NCI-H748 treated with DMSO at 0.1 percent for 48 hours (cell line): ENCODE measurements at places on chromosomes 16 and 17.
A peak's percentile ranks its signal among the peaks of the same experiment; 100 is the strongest.

DNA sequence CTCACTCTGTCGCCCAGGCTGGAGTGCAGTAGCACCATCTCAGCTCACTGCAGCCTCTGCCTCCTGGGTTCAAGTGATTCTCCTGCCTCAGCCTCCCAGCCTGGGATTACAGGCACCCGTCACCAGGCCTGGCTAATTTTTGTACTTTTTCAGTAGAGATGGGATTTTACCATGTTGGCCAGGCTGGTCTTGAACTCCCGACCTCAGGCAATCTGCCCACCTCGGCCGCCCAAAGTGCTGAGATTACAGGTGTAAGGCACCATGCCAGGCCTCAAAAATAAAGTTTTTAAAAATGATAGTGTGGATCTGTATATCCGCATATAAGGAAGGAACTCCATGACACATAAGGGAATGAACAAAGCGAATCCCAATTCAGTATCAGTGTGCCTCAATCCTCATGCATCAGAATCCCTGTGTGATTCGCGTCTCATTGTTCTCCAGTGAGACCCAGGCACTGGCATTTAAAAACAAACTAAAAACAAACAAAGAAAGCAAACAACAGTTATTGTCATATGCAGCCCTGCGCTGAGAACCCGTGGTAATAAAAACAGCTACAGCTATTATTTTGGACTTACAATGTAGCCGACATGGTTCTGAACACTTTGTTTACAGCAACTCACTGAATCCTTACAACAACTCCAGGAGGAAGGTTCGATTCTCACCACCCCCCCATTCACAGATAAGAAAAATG lies 54.1 kb upstream of the CREBBP start:
- no peak for DNase-seq

- DNase-seq = peak; percentile 87
Measured at GRCh38 chr17:72407336-72407909, 286.6 kb downstream of the SOX9 start.

DNA sequence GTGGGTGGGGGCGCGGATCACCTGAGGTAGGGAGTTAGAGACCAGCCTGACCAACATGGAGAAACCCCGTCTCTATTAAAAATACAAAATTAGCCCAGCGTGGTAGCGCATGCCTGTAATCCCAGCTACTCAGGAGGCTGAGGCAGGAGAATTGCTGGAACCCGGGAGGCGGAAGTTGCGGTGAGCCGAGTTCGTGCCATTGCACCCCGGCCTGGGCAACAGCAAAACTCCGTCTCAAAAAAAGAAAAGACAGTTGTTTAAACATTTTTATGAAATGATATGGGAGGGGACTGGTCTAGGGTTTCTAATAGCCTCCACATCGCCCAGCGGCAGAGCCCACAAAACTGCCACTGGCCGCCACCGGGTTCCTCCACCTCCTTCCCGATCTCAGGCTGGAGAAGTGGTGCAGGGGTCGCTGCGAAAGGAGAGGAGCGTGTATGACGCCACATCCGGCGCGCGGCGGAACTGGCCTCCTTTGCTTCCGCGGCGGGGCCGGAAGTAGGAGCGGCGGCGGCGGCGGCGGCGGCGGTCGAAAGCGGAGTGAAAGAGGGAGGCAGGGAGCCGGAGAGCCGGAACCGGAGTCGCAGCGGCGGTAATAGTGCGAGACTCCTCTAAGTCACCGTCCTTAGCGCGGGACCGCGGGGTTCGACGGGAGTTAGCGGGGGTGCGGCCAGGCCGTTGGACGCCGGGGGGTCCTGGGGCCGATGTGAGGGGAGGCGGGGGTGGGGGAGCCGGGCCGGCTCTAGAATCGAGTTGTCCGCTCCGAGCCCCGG lies at the start of gene PPP4C:
TSS of gene PPP4C (plus strand) at position 492 of the 773 bp plus-strand sequence. CDS start 384 bp downstream, outside the sequence.
- peak; percentile 36 for DNase-seq

GRCh38 chr17:81086789-81087551 lies 52.0 kb downstream of the BAIAP2 start:
- DNase-seq = no peak

GRCh38 chr16:88472069-88472468 lies 19.0 kb downstream of the ZFPM1 start:
- DNase-seq = no peak

DNA sequence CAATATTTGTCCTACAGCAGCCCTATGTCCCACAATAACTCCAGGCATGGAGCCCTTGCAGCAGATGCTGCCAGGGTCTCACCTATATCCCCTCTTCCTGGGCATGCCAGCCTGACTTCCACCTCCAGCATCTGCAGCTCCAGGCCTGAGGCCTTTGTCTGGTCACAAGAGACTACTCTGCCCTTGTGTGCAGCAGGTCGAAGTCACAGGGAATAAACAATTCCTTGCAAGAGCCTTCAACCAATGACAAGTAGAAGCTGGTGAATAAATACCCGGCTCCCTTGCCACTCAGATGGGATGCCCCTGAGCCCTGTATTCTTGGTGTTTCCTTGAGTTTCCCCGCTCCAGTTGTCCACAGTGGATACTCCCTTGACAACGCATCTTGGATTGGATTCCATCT lies 23.0 kb downstream of the CES1 start:
- no peak for DNase-seq

- DNase-seq = peak; percentile 93
Measured at GRCh38 chr17:42659079-42659931, at the start of gene TUBG2. TUBG2 (plus strand) TSS chr17:42659284; CDS start chr17:42659504, 220 bp downstream.

- no peak for DNase-seq
Measured at GRCh38 chr17:31490671-31491375, 99.3 kb downstream of the RAB11FIP4 start.
